ENCODE measurements at places on chromosomes 1 and 21.

DNA sequence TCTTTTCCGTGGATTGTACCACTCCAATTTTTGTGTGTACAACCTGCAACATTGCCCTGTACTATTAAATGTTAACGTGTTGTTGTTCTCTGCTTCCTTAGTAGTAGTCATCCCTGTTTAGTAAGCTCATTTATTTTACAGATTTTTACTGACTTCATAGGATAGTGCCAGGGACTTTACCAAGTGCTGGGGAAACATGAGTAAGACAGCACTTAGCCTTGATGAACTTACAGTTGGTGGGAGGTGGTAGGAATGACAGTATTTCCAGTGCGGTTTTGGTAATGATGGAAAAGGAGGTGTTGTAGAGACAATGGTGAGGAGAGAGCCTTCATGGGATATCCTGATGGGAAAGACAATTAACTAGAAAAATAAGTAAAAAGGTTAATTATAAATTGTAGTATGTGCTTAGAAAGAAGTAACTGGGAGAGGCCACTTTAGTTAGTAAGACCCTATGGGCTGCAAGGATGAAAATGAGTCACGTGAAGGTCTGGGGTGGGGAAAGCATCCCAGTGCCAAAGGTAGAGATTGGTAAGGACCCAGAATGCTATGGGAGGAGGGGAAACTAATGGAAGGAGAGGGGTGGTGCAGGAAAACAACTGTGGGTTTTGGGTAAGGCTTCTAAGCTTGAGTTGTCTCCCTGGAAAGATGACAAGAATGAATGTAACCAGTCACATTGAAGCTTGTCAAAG is 1.7 kb downstream of the RLF start:
- DNase-seq, result no peak

GRCh38 chr1:201017828-201018163 is 5.7 kb downstream of the KIF21B start:
- DNase-seq, result no peak

DNA sequence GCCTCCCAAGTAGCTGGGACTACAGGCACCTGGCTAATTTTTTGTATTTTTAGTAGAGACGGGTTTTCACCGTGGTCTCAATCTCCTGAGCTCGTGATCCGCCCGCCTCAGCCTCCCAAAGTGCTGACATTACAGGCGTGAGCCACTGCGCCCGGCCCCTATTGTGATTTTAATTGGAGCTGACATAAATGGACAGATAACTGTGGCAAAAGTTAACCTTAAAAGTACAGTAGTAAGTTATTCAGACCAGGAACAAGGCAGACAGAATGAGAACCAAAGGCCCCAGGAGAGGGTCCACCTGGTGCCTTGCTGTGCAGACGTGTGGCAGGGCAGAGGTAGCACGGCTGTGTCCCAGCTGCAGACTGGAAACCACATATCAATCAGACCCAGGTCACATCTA is 11.0 kb downstream of the TMEM201 start:
- DNase-seq, result no peak

- no peak for DNase-seq
These were observed 263.7 kb downstream of the TNR start for GRCh38 chr1:175479521-175480342.

GRCh38 chr1:14926818-14927575 is 226.6 kb upstream of the TMEM51 start:
- no peak for DNase-seq

DNA sequence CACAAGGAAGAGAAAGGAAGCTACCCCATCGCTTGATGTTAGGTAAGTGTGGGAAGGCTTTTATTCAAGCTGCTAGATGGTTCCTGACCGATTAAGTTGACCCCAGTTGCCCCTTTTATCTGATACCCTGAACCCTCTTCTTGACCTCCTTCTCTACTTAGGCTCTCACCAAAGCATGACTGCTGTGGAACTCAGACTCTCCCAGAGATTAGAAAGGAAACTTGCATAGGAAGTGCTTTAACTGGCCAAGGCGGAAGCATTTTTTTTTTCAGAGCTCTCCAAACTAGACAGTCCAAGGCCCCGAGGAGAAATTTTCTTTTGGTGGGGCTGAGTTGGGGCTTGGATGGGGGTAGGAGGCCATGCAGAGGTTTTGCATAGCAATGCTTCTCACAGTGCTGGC is 101.3 kb upstream of the USP24 start:
- no peak for DNase-seq

DNA sequence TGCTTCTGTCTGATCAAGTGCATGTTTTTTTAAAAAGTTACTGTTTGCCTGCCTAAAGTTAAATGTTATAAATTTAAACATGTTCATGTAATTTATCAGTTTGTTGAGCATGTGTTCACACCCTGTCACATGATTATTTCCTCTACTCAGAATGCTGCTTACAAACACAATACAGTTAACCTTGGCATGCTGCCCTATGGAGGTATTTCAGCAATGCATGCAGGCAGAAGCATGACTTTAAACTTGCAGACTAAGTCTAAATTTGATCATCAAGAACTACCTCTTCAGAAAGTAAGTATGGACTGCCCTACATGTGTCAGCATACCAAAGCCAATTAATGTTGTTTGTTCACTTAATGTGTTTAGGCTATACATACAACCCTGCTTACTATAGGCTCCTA is 161.6 kb downstream of the LRRC40 start:
- no peak for DNase-seq

DNA sequence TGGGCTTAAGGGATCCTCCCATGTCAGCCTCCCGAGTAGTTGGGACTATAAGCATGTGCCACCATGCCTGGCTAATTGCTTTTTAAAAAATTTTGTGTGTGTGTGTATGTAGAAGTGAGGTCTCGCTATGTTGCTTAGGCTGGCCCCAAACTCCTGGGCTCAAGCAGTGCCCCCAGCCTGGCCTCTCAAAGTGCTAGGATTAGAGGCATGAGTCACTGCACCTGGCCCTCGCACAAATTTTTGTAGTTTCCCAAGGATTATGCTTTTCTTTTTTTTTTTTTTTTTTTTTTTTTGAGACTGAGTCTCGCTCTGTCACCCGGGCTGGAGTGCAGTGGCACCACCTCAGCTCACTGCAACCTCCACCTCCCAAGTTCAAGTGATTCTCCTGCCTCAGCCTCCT is 144.4 kb upstream of the HNRNPU start:
- no peak for DNase-seq

DNA sequence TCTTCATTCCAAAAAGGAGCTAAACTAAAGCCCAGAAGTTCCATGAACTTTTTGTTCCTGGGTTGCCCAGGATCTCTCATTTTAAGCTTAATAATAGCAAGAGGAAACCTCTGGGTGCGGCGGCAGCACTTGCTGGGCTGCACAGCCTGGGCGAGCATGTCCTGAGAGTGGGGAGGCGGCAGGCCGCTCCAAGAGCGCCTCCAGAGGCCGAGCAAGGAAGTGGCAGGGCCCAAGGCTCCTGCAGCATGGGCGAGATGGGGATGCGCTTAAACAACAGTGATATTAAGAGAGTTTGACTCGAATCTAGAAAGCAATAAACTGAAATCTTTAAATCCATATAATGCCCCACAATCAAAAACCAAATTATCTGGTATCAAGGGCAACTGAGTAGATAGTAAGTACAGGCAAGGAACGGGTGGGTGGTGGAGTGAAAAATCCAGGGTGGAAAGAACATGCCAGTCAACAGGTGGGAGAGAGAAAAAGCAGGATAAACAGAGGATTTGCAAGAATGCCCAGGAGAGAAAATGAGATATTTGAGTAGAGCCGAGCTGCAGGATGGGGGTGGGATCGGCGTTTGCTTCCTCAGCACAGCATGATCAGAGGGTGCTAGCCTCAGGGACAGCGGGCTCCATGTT is 14.1 kb upstream of the TNR start:
- DNase-seq, result no peak

- no peak for DNase-seq
These were observed 39.0 kb downstream of the PTPRC start for GRCh38 chr1:198677871-198678270.

DNA sequence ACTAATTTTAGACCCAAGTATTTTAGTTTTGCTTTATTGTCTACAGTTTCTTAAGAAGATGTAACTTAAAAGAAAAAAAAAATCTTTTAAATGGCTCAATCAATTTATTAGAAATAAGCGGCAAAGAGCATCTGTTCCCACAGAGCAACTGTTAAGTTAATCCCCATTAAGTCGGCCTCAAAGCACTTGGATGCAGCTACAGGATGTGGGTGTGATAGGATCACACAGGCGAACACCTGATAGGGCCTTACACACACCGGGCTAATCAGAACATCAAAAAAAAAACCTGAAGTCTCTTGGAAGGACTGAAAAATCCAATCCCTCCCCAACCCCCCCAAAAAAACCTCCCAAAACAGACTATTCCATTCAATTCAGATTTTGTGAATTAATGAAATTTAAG is 23.0 kb downstream of the APP start:
- peak; percentile 15 for DNase-seq

- DNase-seq, result no peak
These were observed at the start of gene NLRP3 for GRCh38 chr1:247415423-247416361. TSS of gene NLRP3 (plus strand) at chr1:247416173. CDS start at chr1:247418801, 2,628 bp downstream.

DNA sequence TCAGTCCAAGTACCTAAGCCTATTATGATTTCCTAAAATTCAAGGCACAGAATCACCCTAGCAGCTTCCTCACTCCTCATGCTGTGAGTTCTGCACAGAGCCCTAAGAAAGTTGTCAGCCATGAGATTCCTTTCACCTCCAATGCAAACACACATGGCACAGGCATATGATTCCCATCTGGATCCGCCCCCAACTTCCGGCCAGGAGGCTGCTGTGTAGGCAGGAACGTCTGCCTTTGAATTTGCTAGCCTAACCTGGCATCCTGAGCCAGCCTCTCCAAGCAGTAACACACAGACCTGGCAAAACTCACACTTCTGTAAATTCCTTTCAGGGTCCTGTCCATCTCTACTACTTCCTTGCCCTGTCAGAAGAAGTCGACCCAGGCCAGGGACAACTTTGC is 521.1 kb upstream of the BEND5 start:
- DNase-seq, result no peak

- no peak for DNase-seq
These were observed 5.0 kb upstream of the FMN2 start for GRCh38 chr1:240086726-240087125.

- no peak for DNase-seq
These were observed 54.0 kb upstream of the KCNJ15 start for GRCh38 chr21:38202811-38203210.

- no peak for DNase-seq
These were observed 33.8 kb upstream of the SLC45A1 start for GRCh38 chr1:8284127-8284526.

GRCh38 chr1:69315823-69316222 is 251.9 kb upstream of the LRRC7 start:
- DNase-seq, result no peak

DNA sequence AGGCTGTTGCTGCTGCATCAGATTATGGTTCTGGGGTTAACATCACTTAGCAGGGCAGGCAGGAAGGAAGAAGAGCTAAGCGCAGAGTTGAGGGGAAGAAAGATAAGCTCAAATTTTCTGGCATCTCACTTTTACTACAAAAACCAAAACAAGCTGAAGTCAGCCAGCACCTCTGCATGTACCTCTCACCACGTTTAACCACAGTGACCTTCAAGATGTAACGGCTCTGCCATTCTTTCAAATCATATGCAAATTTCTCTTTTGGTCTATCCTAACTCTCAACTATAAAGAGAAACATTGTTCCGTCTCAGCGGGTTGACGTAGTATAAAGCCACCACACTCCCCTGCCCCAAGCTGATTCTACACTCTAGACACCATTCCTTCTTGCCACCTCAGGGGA is 154.4 kb downstream of the OMA1 start:
- no peak for DNase-seq

DNA sequence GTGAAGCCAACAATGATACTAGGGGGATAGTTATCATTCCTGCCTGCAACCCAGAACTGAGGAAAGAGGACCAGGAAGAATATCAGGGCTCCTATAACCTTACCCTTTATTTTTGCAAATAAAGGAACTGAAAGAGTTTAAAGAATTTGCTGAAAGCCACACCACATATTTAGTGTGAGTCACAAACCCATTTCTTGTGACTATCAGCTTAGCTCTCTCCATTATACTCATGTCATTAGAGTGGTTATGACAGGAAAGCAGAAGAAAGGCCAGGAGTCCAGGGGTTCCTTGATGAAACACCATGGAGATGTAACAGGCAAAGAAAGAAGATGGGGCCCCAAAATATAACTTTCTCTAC is 141.1 kb upstream of the SAMSN1 start:
- DNase-seq, result no peak

DNA sequence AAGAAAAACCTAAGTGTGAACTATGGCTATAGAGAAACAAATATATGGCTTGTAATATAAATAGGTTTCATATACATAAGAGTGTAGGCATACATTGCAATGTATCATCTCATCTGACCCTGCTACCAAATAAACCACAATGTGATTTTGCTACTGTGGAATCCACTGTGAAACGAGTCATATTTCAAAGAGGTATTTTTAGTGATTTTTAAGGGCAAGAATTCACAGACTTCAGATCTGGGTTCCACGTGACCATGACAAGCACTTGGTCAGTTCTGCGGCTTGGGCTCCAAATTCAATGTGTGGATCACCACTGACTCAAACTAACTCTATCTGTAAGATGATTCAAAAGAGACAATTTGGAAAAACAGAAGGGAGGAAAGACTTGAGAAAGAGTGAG is 147.0 kb upstream of the ERG start:
- DNase-seq, result no peak

DNA sequence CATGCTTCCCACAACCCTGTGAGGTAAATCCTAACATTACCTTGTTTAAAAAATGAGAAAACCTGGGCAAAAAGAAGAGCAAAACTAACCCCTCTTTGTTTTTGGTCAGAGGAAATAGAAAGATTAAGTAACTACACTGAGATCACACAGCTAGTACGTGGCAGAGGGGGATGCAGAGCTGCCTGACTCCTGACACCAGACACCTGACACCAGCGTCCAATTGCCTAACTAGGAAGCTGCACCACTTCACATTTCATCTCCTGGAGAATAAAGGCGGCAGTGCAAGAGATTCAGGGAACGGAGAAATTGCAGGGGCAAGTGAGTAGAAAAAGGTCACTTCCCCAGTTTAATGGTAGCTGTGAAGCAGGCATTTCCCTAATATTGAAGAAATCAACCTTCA is 229.3 kb upstream of the PTBP2 start:
- no peak for DNase-seq

DNA sequence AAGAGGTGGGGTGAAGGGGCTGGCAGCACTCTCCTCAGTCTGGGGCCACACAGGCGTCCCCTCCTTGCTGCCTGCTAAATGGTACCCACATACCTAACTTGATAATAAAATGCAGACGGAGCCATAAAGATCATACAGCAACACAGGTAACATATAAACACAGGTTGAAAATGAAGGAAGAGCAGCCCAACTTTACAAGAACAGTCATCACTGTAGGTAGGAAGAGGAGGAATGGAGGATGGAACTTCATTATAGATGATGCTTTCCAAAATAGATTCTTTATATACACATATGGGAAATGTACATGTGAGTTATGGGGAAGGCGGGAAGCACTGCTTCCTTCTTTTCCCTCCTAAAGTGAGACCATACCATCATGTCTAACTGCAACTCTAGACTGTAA is 13.4 kb downstream of the C2CD2 start:
- DNase-seq, result no peak

DNA sequence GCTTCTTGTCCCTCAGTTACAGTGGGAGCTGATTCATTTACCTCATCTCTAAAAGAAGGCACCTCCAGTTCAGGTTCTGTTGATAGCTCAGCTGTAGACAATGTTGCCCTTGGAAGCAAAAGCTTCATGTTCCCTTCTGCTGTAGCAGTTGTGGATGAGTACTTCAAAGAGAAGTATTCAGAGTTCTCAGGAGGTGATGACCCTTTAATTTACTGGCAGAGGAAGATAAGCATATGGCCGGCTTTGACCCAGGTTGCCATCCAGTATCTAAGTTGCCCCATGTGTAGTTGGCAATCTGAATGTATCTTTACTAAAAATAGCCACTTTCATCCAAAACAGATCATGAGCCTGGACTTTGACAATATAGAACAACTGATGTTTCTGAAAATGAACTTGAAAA is 4.5 kb downstream of the ZBED6 start:
- DNase-seq, result no peak

Measured in D721Med (cell line).